ENCODE measurements at places on chromosomes 7 and 10. TPM values are rescaled to one million over a fixed set of nuclear protein-coding genes. Genes with fewer than 3 reads are reported as not detected.

DNA sequence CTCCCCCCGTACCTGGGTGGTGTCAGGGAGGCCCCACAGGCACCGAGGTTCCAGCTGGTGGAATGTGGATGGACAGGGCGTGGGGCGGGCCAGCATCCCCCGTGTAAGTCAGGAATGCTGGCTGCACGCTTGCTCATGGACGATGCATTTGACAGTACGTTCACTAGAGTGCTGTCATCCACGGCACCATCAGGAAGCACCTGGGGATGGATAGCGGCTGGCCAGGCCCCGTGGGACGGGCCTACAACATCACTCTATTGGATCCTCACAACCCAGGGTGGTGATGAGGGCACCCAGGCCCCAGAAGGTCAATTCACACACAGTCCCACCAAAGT lies 63.6 kb downstream of the INSIG1 start:
- DNase-seq, result no peak

GRCh38 chr10:61463035-61463909 lies 10.1 kb upstream of the TMEM26 start:
- peak; percentile 85 for DNase-seq

DNA sequence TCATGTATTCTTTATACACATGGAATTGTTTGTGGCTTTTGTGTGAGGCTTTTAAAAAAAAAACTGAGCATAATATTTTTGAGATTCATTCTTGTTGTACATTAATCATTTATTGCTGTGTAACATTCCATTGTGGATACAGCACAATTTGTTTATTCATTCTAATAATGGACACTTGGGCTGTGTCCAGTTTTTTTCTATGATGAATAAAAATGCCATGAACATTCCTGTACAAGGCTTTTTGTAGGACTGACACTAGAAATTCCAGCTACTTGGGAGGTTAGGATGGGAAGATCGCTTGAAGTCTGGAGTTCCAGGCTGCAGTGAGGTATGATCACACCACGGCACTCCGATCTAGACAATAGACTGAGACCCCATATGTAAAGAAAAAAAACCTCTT lies 254.3 kb upstream of the CACNA2D1 start:
- DNase-seq, result peak; percentile 55

DNA sequence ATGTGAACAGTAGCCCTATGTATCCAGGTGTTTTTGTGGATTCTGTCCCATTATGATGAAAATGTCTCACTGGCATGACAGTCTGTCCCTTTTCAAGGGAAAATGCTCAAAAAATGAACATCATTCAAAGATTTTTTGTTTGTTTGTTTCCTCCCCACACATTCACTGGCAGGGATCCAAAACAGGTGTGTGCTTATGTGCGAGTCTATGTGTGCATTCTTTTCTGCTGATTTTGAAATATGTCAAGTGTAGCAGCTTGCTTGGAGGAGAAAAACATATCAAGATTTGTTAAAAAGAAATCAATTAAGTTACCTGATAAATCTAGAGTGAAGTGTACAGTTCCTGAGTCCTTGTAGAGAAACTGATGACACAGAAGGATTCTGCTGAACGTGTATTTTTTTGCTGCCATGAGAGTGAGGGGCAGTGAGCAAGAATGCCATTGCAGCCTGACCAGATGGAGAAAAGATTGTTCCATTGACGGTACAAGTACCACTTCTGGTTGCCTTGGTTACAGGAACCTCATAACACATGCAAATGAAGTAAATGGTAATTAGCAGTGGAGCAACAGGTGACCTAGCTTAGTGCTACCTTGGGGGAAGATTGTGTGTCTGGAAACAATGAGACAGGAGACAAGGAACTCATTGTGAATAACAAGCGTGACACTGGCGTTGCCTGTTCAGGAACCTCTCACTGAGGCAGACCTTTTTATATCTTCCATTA lies 277.4 kb upstream of the PHYHIPL start:
- no peak for DNase-seq

DNA sequence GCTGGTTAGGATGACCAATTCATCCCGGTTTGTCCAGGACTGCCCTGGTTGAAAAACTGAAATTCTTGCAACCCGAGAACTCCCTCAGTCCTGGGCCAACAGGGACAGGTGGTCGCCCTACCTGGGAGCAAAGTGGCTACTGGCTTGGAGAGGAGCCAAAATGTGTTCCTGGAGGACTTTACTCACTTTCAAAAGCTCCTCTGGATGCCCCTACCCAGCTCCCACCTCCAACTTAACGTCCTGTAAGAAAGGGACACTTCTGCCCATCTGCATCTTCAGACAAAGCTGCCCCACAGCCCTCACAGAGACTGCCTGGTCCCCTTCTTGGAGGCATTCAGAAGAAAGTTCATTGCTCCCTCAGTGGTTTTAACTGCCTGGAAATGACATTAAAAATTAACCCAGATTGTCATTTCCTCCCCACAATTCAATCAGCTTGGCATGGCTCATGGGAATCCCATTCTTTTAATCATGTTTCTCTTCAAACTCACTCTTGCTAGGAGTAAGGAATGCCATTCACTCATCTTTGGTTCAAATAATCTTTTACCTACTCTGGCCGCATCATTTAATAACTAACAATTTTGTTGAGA lies 24.0 kb upstream of the HSPA12A start:
- DNase-seq, result no peak

GRCh38 chr10:96021332-96021731 lies 22.1 kb upstream of the CCNJ start:
- no peak for DNase-seq

DNA sequence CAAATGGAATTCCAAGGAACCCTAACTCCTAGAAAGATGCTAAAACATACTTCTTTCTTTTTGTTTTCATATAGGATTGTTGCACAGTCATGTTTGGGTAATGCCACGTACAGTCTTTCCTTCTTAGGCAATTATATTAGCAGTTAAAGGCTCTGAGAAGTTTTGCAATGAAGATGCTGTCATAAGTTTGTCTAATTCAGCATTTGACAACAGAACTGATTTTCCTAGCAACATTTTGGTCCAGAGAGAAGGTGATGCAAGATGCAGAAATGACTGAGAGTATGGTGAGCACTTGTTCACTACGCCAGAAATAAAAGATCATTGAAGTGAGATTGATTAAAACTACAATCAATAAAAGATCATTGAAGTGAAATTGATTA lies 184.0 kb upstream of the PLXNA4 start:
- DNase-seq, result no peak

CYP3A5 gene
- total RNA-seq, result not detected

ASB10 gene
- not detected for total RNA-seq

FAM13C gene
- total RNA-seq, result 3.3 TPM

KLF14 gene
- total RNA-seq, result not detected

TAS2R3 gene
- 0.72 TPM for total RNA-seq

AS3MT gene
- total RNA-seq, result 7.5 TPM

All from IMR-90 (cell line).